ENCODE measurements at places on chromosomes 2 and 18.

DNA sequence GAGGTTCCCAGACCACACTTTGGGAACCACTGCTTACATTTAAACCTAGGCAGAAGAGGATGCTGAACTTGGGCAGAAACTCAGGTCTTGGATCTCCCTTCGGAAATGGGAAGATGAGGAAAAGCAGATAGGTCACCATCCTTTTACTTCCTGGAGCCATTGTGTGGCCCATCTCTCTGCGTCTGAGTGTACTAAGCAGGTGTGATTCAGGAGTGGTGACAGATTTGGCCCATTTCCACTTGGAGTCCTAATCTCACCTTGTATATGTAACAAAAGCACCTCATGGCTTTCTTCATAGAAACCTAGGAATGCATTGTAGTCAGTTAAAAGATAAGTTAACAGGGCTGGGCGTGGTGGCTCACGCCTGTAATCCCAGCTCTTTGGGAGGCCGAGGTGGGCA lies 71.0 kb downstream of the PRKCE start:
- DNase-seq = no peak

- DNase-seq = no peak
Measured at GRCh38 chr2:86304416-86304815, 33.0 kb downstream of the REEP1 start.

GRCh38 chr2:139142252-139142880 lies 362.2 kb upstream of the NXPH2 start:
- no peak for DNase-seq

- DNase-seq = no peak
Measured at GRCh38 chr2:52968043-52968442, 799.6 kb upstream of the CHAC2 start.

DNA sequence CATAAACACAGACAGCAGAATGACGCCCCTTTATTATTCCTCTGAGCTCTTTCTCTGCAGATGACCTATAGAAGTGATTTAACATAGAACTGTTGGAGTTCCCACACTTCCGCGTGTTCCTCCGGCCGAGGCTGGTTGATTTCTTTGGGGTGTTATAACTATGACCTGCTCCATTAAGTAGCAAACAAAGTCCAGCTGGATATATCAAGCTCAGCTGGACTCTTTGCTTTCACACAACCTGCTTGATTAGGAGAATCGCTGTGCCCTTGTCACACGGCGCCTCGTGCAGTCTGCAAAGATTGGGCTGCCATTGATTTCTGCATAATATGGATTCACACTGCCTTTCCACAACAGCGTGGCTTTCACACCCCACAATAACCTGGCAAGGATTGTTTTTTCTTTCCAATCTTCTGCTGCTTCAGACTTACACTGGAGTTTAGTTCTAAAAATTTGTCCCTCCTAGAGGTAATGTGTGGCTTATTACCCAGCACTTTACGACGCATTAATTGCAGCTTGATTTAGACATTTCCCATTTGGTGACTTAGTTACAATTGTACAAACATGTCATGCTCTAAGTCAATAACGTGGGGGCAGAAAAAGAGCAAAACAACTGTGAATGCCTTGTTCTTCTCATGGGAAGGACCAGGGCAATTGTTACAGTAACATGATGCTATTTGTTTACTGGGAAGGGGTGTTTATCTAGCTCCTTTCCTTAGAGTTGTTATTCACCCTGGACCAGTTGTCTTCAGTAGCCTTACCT lies 485.7 kb downstream of the TXNL1 start:
- DNase-seq = no peak
